Stimulated activated CD4-positive, alpha-beta T cell treated with anti-CD3 and anti-CD28 coated beads, Interleukin-4, amount 100 ng/mL, for 4 hours (primary cell): ENCODE measurements at places on chromosomes 3 and 15.

- DNase-seq: no peak
Measured at GRCh38 chr15:72377331-72377730, 1.5 kb upstream of the HEXA start.

- no peak for DNase-seq
Measured at GRCh38 chr3:160869825-160870224, 113.8 kb downstream of the PPM1L start.

- DNase-seq: no peak
Measured at GRCh38 chr3:72890166-72890925, 2.5 kb downstream of the GXYLT2 start.

GRCh38 chr3:52456169-52456799 lies 880 bp downstream of the NISCH start:
- DNase-seq: no peak

DNA sequence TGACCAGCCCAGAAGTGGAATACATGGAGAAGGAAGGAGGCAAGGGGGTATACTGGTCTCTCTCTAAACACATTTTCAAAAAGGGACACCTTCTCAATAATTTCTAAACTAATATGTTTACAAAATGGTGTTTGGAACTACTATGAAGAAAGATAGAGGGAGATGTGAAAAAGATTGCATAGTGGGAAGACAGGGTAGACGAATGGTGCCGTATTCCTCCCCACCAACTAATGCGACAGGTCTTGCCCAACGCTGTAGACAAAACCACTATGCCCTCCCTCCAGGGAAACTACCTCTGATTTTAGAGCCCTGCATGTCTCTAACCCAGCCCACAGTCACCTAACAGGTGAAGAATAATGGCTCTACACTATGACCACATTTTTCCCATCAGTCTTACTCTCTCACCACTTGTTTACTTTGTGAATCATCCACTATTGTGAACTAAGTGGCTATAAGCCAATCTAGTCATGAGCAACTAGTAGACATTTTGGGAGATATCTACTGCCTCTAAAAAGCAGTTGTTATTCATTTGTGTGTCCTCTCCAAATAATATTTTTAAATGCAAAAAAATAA lies 108.2 kb upstream of the UBE2E2 start:
- no peak for DNase-seq

DNA sequence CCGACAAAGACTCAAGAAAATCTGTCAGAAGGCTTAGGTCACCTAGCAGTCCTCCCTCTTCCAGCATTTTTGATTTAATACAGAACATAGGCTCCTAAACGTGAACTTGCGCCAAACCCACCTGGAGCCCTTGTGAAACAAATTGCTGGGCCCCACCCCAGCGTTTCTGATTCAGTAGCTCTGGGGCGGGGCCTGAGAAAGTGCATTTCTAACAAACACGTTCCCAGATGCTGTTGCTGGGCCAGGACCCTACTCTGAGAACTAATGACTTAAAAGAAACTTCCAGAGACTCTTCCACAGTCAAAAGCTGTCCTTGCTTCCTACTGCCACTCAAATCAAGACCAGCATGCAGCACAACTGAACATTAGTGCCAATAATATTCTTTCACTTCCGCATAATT lies 198.1 kb downstream of the PDZRN3 start:
- DNase-seq: no peak

DNA sequence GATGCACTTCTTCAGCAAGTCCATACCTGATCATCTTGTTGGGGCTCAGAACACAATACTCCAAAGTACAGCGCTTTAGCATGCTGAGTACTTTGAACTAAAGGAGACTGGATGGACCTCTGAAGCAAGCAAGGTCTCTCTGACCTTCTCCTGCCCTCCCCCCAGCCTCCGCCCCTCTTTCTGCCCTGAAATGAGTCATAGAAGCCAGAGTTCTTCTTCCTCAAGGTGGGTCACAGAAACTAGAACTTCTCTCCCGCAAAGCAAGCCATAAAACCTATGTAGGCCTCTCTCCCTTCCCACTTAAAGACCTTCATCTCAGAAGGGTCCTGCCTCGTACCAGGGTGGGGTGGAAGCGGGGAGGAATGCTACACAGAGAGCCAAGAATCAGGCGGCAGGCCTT lies 230.5 kb upstream of the PROK2 start:
- no peak for DNase-seq

GRCh38 chr15:43105077-43105736 lies 631 bp downstream of the UBR1 start:
- DNase-seq: peak; percentile 21

DNA sequence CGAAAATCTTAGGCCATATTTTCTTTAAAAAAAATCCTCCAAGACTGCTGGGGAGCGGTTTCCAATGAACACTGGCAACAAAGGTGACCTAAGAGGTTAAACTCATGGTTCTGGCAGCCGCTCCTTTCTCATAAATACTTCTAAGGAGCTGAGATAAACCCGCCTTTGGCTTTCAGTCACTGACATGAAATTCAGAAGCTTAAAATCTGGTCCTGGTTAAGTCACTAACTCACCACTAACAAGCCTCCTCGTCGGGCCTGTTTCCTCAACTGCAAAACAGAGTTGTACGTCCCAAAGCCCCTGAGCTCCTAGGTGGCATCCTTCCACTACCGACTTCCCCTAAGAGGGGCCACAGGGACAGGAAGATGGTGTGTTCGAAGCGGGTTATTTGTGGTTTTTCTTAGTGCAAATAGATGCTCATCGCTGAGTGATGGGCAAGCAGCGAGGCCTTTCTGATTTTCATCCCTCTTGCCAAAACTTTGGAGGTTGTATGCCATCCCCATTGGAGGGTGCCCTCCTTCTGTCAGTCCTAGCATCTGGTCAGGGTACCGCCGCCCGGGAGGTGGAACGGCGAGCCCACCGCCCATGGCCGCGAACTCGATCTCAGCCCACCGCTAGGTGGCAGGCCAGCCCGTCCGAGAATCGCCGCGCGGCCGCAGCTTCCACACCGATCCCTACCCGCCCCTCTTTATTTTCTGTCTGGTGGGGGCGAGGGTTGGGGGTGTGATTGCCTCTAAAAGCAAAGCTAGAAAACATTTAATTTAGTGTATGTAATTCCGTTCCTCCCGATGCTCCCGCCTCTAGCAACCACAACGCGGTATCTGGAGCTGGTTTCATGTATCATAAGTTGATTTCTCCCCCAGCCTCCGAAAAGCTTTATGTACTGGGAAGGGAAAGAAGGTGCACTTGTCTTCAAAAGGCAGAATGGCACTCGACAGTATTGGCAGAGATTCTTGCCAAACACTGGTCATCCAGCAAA lies 4.6 kb downstream of the BCL6 start:
- peak; percentile 71 for DNase-seq

DNA sequence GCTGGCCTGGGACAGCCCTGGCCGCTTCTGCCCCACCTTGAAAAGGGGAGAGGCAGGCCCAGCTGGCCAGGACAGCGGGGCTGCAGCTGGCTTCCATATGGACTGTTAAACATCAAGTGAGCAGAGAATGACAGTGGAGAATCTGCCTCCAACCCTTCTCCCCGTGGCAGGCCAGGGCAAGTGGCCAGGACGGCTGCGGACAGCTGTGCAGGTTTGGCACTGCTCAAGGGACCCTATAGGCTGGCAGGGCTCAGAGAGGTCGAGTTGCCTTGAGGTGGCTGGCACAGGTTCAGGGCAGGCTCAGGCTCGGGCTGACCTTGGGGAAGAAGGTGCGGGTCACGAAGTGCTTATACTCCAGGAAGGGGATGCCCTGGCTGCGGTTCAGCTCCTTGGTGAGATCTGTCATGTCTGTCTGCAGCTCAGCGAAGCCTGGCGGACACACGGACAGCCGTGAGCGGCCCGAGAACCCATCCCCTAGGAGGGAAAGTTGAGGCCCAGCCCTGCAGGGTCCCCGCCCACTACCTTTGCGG lies 24.3 kb downstream of the H1-8 start:
- no peak for DNase-seq

- DNase-seq: no peak
Measured at GRCh38 chr3:64491843-64492242, 196.0 kb downstream of the ADAMTS9 start.
